Central memory CD8-positive, alpha-beta T cell (primary cell): ENCODE measurements at places on chromosomes 4 and X.
A peak's percentile ranks its signal among the peaks of the same experiment; 100 is the strongest.

- peaks cover 2% of the 10 kb centered on the region for H3K36me3 ChIP-seq
- no peak overlapping the region for H3K4me3 ChIP-seq
- no peaks in the 10 kb centered on the region for H3K27me3 ChIP-seq
- H3K27ac ChIP-seq: no peak overlapping the region
These were observed 302.7 kb downstream of the GPM6A start for GRCh38 chr4:175509320-175509719.

DNA sequence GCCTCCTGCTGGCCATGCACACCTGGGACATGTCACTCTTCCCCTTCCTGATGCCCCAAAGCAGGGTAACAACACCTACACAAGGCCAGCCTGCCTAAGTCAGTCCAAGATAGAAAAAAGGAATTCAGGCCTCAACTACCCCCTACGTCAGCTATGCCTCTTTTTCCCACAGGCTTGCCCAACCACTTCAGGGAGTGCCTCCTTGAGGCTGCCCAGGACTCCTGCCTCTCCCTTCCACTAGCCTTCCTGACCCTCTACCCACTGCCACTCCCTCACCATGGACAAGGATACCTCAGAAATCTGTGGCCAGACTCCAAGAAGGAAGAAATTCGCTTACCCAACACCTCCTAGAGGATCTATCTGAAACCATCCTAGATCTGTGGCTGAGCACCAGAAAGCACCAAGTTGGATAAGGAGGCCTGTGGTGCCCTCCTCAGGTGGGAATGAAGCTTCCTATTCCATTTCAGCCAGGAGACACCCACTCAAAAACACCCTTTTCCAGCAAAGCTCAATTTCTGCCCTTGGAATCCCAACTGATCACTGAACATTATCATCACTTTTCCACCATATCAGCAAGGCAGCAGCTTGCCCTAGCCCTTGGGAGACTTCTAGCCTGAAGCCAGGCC lies 1.8 kb downstream of the KDM5C start:
- peaks cover 19% of the 10 kb centered on the region for H3K36me3 ChIP-seq
- H3K27ac ChIP-seq: peak overlapping the region; percentile 98
- no peaks in the 10 kb centered on the region for H3K27me3 ChIP-seq
- no peak for DNase-seq
- peaks cover 26% of the 10 kb centered on the region for H3K4me1 ChIP-seq

DNA sequence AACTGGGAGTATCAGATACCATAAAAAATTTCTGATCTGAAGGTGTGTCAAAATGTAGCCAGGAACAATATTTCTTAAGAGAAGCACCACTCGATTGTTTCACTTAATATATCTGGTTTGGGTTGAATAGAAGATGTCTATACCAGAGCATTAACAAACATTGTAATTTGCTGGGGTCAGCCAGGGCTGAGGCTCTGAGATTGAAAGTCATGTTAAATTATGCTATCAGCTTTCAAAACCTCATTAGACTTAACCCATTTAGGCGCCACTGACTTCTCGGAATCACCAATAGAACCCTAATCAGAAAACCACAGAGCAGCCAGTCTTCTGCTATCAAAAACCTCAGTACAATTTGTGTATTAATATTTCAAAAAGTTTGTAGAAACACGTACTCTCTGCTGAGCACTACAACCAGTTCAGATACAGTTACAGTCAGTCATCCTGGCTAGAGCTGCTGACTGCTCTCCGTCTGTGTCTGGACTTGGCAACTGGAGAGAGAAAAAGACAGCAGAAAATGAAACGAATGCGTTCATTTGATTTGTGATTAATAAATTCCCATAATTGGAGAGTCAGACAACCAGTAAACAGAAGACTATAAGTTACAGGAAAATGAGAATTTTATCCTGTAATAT lies 848.6 kb upstream of the PABPC4L start:
- H3K27me3 ChIP-seq: no peaks in the 10 kb centered on the region
- H3K36me3 ChIP-seq: no peaks in the 10 kb centered on the region
- no peaks in the 10 kb centered on the region for H3K4me1 ChIP-seq
- DNase-seq: no peak
- H3K27ac ChIP-seq: no peak overlapping the region

GRCh38 chr4:6873792-6874461 lies 35.7 kb upstream of the TBC1D14 start:
- H3K27me3 ChIP-seq: no peaks in the 10 kb centered on the region
- H3K36me3 ChIP-seq: peaks cover 19% of the 10 kb centered on the region
- H3K4me1 ChIP-seq: peaks cover 18% of the 10 kb centered on the region
- no peak overlapping the region for H3K27ac ChIP-seq
- DNase-seq: peak; percentile 72
- H3K4me3 ChIP-seq: no peak overlapping the region

DNA sequence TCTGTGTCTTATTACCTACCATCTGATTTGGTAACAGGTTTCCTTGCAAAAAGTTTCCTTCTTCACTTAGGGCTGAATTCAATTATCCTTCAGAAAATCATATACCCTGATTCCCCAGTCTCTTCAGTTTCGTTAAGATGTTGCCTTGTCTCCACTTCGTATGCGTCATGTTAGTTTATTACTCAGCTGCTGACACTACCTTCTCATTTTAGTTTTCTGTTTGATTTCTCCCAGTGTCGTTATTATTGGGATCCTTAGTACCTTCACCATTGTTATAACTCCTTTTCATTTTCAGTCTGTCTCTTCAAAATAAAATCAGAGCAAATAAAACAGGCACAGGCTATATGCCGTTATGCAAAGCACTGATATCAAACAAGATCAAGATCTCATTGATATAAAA lies 87.5 kb upstream of the RBPJ start:
- no peak for DNase-seq
- H3K27me3 ChIP-seq: peaks cover 4% of the 10 kb centered on the region
- H3K4me1 ChIP-seq: peaks cover 11% of the 10 kb centered on the region

- no peak overlapping the region for H3K27ac ChIP-seq
- H3K36me3 ChIP-seq: no peaks in the 10 kb centered on the region
- H3K4me1 ChIP-seq: no peaks in the 10 kb centered on the region
- no peak for DNase-seq
- H3K27me3 ChIP-seq: peaks cover 44% of the 10 kb centered on the region
These were observed 77.9 kb downstream of the EGF start for GRCh38 chr4:109990261-109991257.

DNA sequence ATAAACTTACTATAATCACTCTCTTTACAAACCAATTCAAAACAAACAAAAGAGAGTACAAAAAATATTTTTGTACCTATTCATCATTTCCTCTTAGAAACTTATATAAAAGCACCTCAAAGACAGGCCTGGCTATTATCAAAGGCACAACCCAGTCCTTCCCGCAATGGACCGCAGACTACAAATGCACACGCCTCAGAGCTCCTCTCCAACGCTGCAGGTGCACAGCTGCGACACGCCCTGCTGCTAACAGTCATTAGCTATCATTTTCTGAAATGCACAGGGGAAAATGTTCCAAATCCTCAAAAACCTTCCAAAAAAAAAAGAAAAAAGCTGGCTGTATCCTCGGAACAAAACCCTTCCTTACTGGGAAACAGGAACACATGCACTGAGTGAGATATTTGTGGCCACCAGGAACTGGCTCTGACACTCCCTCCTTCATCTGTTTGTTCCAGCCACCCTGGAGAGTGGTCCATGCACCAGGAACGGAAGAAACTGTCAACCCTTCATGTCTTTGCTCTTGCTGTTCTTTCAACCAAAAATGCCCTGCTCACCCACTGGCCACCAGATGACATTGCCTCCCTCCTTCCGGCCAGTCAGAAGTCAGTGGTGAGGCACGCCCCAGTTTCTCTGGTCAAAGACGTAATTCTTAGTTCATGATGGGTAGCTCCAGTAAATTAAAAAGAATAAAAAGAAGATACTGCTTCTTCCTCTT lies 16.7 kb downstream of the IRF2 start:
- peak overlapping the region; percentile 81 for H3K27ac ChIP-seq
- no peaks in the 10 kb centered on the region for H3K27me3 ChIP-seq
- DNase-seq: no peak
- peaks cover 83% of the 10 kb centered on the region for H3K4me1 ChIP-seq
- no peak overlapping the region for H3K4me3 ChIP-seq

- no peaks in the 10 kb centered on the region for H3K36me3 ChIP-seq
- no peak for DNase-seq
- no peak overlapping the region for H3K27ac ChIP-seq
- H3K27me3 ChIP-seq: no peaks in the 10 kb centered on the region
These were observed 73.8 kb downstream of the CLDN34 start for GRCh38 chrX:10040961-10041360.

- H3K36me3 ChIP-seq: no peaks in the 10 kb centered on the region
- DNase-seq: no peak
- no peaks in the 10 kb centered on the region for H3K27me3 ChIP-seq
- H3K4me3 ChIP-seq: no peak overlapping the region
- no peak overlapping the region for H3K27ac ChIP-seq
These were observed 100.2 kb downstream of the PDLIM5 start for GRCh38 chr4:94551643-94552564.
